AG10803 (cell line): ENCODE measurements at places on chromosomes 5 and 9.
A peak's percentile ranks its signal among the peaks of the same experiment; 100 is the strongest.

- no peak for DNase-seq
Measured at GRCh38 chr9:135252980-135253304, 165.5 kb downstream of the OLFM1 start.

DNA sequence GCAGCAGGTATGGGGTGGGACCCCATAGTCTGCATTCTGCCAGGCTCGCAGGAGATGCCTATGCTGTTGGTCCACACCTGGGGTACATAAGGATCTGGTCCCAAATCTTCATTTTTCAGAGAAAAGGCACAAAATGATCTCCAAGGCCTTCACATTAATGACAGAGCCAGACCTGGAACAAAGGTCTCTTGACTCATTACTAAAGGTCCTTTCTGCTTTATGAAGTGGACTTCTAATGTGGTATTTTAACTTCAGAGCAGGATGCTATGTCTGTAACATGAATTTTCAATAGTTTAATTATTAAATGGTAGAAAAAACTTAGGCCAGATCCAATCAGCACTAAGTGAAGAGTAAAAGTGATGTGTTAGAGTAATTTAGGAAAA is 38.0 kb downstream of the DMGDH start:
- no peak for DNase-seq

- DNase-seq: peak; percentile 63
Measured at GRCh38 chr5:169701910-169702451, 64.9 kb downstream of the DOCK2 start.

DNA sequence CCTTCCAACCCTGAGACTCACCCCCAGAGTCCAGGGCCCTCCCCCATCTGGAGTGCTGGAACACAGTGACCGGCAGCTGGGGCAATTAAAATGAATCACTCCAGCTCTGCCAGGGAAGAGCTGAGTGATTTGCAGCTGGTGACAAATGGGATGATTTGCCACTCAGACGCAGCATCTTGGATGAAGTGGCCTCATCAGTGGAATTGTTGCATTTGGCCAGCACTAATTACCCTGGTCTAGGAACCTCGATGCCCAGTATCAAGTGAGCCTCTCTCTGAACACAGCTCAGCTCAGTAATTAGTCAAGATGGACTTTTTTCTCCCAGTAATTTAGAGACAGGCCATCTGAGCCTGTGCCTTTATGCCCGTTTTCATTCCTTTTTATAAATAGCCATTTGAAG is 259.5 kb downstream of the GRIA1 start:
- peak; percentile 63 for DNase-seq

DNA sequence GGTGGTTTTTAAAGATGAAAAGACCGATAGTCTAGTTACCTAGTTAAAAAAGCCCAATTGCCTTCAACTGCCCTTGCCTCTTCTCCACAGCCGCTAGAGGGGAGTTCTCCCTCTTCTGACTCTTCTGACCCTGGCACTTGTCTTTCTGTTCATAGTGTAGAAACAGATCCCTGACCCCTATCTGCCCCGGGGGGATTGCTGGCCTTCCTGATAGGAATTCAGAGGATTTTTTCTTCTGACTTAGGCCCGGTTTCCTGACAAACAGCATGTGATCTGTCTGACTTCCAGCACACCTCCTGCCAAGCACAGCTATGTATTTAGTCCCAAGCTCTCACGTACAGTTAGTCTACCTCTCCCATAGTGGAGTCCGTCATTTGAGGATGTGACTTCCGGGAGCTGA is 5.0 kb upstream of the TMEM268 start:
- DNase-seq: no peak

DNA sequence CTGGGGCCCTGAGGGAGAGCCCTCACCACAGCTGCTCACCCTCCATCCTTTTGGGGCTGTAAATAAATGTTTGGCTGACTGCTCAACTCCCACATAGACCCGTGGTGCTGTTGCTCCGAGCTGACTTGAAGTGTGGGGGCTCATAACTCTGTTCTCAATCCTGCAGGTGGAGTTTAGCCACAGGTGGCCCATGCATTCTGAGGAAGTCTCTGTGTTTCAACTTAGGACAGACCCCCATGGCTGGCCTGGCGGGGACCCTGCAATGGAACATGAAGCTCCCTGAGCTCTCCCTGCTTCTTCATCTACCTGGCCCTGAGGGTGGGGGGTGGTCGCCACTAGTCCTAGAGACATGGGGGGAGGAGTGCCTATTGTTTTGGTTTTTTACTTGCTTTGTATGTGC is 19.7 kb downstream of the NDUFS6 start:
- DNase-seq: no peak

DNA sequence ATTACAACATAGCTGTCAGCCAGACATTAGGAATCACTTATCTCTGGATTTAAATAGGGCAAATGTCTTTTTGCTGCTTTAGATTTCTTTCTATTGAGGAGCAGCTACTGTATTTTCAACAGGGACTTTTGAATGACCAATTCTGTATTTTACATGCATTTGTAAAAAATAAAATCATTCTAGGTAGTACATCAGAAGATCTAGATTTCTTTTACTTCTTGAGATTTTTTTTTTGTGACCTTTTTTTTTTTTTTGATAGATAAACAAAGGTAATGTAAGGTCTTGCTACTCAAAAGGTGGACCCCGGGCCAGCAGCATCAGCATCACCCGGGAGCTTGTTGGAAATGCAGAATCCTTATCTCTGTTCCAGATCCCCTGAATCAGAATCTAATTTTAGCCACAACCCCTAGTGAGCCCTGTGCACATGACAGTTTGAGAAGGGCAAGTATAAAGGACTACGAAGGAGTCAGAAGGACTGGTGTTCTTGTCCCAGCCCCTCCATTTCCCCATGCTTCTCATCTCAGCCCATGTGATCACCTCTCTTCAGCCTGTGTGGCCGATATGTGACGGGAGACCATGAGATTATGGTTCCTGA is 37.7 kb upstream of the CKMT2 start:
- DNase-seq: no peak

DNA sequence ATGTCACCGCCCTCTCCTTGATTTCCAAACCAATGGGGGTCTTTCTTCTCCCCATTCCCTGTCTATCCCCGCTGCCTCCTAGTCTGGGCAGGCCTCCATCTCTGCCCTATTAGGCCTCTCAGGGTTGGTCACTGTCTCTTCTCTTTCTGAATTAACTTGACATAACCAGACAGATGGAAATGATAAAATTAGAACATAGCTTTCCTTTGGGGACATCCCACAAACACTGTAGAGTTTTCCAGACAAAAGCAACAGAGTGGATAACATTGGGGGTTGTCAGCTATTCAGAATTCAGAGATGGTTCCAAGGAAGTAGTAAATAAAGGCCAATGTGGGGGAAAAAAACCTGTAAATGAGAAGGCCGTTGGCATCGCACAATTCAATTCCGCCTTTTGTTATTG is 24.7 kb downstream of the LHX6 start:
- DNase-seq: no peak

GRCh38 chr5:23825196-23825595 is 317.8 kb downstream of the PRDM9 start:
- no peak for DNase-seq
